Hematopoietic multipotent progenitor cell treated with erythropoietin and hydrocortisone succinate and interleukin-3 and kit ligand, for 15 days (in vitro differentiated cells): ENCODE measurements at places on chromosomes 4 and X.

DNA sequence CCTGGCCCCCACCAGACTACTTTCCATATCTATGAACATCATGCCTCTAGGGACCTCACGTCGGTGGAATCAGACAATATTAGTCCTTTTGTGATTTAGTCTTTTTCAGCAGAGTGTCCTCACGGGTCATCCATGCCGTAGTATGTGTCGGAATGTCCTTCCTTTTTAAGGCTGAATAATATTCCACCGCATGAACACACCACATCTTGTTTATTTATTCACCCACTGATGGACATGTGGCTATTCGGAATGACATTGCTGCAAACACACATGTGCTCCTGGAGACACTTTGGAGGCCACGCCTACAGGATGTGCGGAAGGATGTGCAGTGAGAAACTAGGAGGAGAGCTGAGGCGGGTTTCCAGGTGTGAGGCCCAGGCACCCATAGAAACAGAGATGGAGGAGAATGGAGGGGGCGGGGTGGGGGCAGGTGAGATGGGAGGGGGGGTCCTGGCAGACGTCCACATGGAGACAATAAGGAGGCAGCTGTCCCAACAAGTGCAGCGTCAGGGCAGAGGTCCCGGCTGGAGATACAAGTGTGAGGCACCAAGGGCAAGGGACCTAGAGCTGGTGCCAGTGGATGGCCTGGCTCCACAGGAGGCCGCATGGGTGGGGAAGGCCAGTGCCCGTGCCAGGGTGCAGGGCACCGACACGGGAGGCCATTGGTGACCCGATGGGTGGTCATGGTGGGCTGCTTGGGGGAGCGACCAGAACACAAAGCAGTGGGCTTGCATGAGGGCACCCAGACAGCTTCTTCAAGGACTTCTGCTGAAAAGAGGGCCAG lies 20.7 kb downstream of the ZFYVE28 start:
- no peak for DNase-seq

DNA sequence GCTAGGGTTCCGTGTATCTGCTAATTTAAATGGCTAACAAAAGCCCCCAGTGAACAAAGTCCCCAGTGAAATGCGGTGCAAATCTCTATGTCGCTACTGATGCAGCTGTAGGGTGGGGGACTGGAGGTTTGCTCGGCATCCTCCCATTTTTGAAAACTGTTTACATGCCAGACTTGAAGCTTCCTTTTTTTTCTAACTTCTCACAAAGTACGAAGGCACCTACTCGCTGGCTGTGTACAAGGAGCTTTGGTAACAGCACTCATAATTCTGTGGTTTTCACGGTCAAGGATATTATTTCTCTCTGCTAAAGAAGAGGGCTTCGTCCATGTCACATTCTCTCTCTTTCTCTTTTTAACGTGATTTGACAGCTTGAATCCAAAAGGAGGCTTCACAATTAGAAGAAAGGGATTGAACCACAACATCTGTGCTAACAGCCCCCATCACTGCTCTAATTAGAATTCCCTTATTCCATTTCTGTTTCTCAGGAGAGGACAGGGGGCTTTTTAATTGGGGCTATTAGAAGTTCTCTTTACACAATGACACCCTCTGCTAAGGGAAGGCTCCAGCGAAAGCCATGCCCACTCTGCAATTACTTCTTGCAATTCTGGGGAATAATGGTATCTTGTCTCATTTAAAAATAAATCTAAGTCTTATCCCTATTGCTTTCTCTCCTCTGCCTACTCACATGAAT lies 46.7 kb downstream of the TMEM156 start:
- no peak for DNase-seq

GRCh38 chrX:67692246-67692645 lies 148.4 kb downstream of the AR start:
- no peak for DNase-seq

DNA sequence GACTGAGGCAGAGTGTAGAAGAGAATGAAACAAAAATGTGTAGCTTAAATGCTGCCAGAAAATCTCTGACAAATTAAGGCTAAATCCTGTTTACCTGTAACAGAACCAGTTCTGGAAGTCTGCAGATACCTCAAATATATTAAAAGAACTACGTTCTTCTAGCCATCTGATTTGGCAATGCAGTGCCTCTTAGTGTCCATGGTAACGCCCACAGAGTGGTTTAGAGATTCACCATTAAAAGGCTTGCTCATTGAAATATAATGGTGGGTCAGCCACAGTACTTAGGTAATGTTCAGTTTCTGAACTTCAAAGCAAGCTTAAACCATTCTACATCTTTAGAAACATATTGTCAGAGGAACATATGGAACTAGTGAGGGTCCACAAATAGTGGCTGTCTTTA lies 23.2 kb upstream of the LUZP4 start:
- no peak for DNase-seq

GRCh38 chr4:23614284-23614892 lies 275.5 kb downstream of the PPARGC1A start:
- DNase-seq = no peak

DNA sequence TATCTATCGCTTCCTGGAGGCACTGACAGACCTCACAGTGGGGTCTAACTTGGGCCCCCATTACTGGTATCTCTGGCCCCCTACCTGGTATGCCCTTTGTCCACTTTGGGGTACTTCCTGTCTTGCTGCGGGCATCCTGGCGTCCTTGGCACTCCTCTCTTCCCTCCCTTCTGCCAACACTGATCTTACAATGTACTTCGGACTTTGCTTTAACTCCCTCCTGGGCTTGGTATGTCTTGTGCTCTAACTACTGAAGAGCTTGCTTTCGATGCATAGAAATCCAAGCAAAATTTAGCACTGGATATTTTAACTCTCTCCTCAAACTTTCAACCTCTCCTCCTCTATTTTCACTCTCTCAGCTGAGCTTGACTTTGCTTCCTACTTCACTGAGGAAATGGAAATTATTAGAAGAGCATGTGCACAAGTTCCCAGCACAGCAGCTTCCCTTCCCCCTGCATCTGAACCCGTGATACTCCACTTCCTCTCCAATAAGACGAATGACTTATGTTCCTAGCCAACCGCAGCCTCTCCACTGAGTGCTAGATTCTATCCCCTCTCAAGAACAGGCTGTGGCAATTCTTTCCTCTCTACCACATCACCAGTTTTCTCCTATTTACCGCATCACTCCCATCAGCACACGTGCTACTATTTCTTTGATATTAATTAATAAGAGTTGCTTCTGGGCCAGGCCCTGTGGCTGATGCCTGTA lies 52.9 kb downstream of the SUPT20HL2 start:
- DNase-seq = no peak

DNA sequence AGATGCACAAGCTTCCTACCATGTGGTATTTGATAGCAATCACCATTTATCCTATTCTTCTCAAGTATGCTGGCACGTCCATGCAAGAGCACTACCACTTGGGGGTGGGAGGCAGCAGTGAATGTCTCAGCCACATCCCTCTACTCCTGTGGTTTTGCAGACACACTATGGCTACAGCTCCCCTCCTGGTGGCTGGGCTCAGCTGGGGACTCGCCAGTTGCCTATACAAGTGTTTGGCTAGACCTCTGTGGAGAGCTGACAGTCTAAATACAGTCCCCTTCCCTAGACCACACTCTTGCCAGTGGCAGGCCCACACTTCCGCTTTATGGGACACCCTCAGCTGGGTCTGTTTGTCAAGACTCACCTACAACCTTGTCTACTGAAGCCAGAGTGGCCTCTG lies 53.2 kb downstream of the ADGRA3 start:
- DNase-seq = no peak

GRCh38 chr4:73527196-73527595 lies 45.7 kb downstream of the AFM start:
- no peak for DNase-seq

DNA sequence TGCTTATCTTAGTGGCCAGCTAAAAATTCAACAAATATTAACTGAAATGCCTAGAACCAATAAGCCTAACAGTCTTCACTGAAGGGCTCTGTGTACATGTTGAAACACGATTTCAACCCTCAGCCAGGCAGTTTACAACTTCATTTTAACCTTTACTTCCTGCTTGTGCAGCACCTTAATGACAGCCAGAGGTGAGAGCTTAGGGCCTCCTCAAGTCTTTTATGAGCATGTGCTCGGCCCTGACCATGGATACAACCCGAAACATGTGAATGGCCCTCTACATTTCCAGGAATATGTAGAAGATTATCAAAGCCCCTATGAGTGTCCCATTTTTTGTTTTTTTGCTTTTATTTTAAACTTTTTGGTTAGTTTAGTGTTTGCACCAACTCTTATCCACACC lies 88.3 kb downstream of the MSN start:
- DNase-seq = no peak

DNA sequence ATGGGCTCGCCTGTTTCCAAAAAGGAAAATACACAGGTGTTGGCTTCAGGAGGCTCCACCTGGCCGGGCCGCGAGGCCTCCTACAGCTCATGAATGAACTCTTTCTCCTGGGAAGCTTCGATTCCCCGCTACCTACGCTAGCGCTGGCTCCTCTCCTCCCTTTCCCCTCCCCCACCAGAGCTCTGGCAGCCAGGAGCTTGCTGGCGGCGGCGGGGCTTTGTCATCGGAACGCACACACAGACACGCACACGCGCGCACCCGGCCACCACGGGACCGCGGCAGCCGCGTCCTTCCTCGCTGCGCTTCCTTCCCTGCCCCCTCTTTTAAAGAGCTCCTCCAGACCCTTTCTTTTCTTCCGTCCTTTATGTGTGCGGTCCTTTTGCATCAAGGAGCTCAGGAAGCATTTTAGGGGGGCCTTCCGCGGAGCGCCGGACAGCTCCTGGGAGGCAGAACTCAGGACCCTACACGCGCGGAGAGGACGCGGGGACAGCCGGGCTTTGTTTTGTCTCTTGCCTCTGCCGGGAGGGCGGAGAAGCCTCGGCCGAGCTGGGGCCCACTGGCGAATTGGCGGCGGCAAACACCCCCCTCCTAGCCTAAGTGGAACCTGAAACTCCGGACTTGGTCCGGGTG lies 70.2 kb upstream of the BCOR start:
- DNase-seq = no peak

GRCh38 chrX:39665830-39666518 lies 431.8 kb downstream of the BCOR start:
- DNase-seq = no peak

DNA sequence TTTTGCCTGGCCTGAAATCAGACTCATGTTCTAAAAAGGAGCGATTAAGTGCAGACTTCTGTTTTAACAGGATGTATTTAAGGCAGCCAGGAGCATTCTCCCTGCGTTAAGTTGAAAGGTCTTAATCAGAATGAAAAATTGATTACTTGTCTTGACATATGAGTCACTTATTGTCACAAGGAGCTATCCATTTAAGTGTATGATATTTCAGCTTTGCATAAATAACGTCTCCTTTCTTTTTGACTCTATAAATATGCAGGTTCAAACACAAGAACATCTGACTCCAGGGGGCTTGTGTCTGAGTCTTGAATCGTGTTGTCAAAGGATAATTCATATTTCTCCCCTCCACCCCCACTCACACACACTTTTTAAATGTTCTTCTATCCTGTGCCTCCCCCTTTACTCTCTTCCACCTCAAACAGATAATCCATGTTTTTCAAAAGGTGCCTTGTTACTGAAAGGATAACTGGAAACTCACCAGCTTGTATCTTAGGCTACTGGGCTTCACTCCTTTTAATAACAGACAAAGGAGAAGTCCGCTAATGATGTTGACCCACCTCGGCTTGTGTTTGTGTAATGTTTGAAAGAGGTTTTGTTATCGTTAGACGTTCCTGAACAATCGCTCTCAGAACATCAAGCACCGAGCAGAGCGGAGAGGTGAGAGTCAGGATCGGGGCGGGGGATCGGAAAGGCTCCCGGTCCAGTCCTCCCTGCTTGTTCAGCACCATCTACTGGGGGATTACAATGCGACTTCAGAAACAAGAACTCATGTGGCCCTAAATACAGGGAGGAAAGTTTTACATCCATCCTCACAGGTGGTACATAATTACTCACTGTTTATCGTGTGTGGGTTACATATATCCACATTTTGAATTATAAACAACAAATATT lies 107.5 kb upstream of the RPL34 start:
- no peak for DNase-seq

GRCh38 chr4:100933628-100934027 lies 413.7 kb downstream of the PPP3CA start:
- DNase-seq = no peak

- DNase-seq = no peak
Measured at GRCh38 chr4:159014859-159015258, 88.0 kb upstream of the RAPGEF2 start.

DNA sequence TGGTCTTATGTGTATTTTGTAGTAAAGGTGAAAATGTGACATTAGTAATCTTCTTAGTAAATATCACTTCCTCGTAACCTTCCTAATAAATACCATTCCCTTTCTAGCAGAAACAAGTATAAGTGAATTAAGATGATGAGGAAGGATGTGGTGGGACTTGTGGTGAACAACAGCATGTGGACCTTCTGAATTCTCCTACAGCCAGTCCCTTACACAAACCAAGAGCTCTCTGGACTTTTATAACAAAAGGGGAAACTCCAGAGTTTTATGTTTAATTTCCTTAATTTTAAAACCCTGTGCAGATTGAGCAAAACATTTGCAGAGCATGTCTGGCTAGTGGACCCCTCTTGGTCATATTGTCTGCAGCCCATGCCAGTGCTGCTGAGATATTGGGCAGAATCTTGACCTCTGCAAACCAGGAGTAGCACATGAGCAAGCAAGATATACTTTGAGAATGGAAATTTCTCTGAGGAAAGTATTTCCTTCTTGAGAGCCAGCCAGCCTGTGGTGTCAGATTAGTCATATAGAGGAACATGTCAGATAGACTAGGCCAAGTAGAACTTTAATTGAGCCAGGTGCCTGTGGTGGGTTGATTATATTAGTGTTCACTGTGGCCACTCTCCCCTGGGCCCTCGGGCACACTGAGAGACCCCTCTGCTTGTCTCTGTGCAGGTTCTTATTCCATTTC lies 328.2 kb downstream of the DKK2 start:
- DNase-seq = no peak

DNA sequence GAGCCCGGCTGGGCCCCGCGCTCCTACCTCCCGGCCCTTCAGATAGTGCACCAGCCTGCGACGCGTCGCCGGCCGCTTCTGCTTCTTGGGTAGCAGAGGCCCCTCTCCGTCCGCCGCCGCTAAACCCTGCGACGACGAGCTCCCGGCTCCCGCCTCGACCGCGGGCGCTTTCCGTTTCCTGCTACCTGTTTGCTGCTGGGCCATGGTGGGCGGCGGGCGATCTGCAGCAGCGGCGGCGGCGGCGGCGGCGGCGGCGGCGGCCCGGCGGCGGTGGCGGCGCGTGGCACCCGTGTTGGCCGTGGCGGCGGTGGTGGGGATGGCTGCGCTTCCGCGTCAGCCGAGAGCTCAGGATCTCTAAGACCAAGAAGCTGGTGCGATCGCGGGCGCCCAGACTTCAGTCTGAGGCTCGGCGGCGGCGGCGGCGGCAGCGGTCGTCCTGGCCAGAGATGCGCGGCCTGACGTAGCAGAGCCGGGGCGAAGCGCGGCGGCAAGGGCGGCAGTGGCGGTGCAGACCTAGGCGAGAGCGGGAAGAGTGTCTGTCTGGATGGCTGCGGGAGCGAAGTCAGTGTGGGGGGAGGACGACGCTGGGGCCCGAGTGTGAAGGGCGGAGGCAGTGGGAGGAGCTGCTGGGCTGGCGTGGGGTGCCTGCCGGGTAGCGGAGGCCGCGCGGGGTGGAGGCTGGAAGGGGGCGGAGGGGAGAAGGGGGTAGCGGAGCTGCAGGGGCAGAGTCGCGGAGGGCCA lies at the start of gene DCAF12L2:
Gene DCAF12L2 (minus strand): TSS at position 569 of the 741 bp plus-strand sequence. CDS start 365 bp downstream, at position 204.
- no peak for DNase-seq

GRCh38 chr4:152605641-152606335 lies 69.9 kb upstream of the FBXW7 start:
- no peak for DNase-seq

GRCh38 chr4:19583827-19584569 lies 667.7 kb upstream of the SLIT2 start:
- no peak for DNase-seq
